Bronchial smooth muscle cell (primary cell): ENCODE measurements at places on chromosomes 5 and 9. TPM values are rescaled to one million over a fixed set of nuclear protein-coding genes. Genes with fewer than 3 reads are reported as not detected.

The FABP6 gene
- total RNA-seq: not detected in 2 replicates

The RGMB gene
- 10.0 and 14.7 TPM in 2 replicates for total RNA-seq

The NUDT2 gene
- 51.0 and 55.0 TPM in 2 replicates for total RNA-seq

The CCNJL gene
- total RNA-seq: under 0.01 and 0.09 TPM in 2 replicates

The NR2F1-AS1 gene
- 35.8 and 43.1 TPM in 2 replicates for total RNA-seq

The ANKRD31 gene
- 0.09 and 0.16 TPM in 2 replicates for total RNA-seq

The STPG3 gene
- total RNA-seq: 0.16 TPM in 1 of 2 replicates, not detected in the other

The SLC36A2 gene
- not detected in 2 replicates for total RNA-seq

The TMOD1 gene
- 0.16 and 0.17 TPM in 2 replicates for total RNA-seq

The SEMA5A gene
- 6.1 and 9.9 TPM in 2 replicates for total RNA-seq

The ADAMTS6 gene
- total RNA-seq: 37.8 and 49.9 TPM in 2 replicates

The GLRA1 gene
- not detected in 2 replicates for total RNA-seq

The CMYA5 gene
- 3.9 and 5.9 TPM in 2 replicates for total RNA-seq

The ANKRD18B gene
- total RNA-seq: 2.3 and 4.3 TPM in 2 replicates

The PCDHA4 gene
- total RNA-seq: 0.32 and 0.86 TPM in 2 replicates

The PSAT1 gene
- 9.0 and 32.4 TPM in 2 replicates for total RNA-seq

The CARD9 gene
- total RNA-seq: 0.77 and 0.79 TPM in 2 replicates

The HAPLN1 gene
- total RNA-seq: 0.77 and 1.1 TPM in 2 replicates

The EXOSC3 gene
- 27.3 and 43.3 TPM in 2 replicates for total RNA-seq

The CDC20B gene
- total RNA-seq: 0.09 TPM in 1 of 2 replicates, not detected in the other

The SAPCD2 gene
- 0.26 and 0.47 TPM in 2 replicates for total RNA-seq

The NOTCH1 gene
- total RNA-seq: 11.8 and 17.3 TPM in 2 replicates

The IFNK gene
- total RNA-seq: not detected in 2 replicates

The AHRR gene
- 23.8 and 29.2 TPM in 2 replicates for total RNA-seq

The CHMP5 gene
- 117 and 152 TPM in 2 replicates for total RNA-seq

The CEL gene
- 0.32 and 0.34 TPM in 2 replicates for total RNA-seq

The SPATA31A3 gene
- not detected in 2 replicates for total RNA-seq

The SRP19 gene
- total RNA-seq: 40.7 and 43.6 TPM in 2 replicates

The ISL1 gene
- total RNA-seq: not detected in 2 replicates

The RGS14 gene
- 3.4 and 6.3 TPM in 2 replicates for total RNA-seq

The STKLD1 gene
- total RNA-seq: 0.69 and 0.95 TPM in 2 replicates

The FBP1 gene
- not detected in 2 replicates for total RNA-seq

The ITGA1 gene
- 0.94 and 4.3 TPM in 2 replicates for total RNA-seq

The ABLIM3 gene
- total RNA-seq: 23.6 and 24.9 TPM in 2 replicates

The IFNA13 gene
- not detected in 2 replicates for total RNA-seq

The FOXD1 gene
- total RNA-seq: 3.3 and 8.2 TPM in 2 replicates

The SIMC1 gene
- 1.6 and 1.7 TPM in 2 replicates for total RNA-seq

The TPPP gene
- total RNA-seq: under 0.01 and 0.09 TPM in 2 replicates

The LRRC70 gene
- 0.26 and 0.79 TPM in 2 replicates for total RNA-seq

The PCDHGA1 gene
- total RNA-seq: 1.3 and 1.9 TPM in 2 replicates

The MRPS2 gene
- total RNA-seq: 9.9 and 19.1 TPM in 2 replicates

The ESM1 gene
- 2.7 TPM in 2 replicates for total RNA-seq

The RASGEF1C gene
- total RNA-seq: not detected in 2 replicates

The PTGES gene
- 48.9 and 74.7 TPM in 2 replicates for total RNA-seq

The TRMO gene
- total RNA-seq: 11.7 and 17.9 TPM in 2 replicates

The PCDHGB6 gene
- total RNA-seq: 3.0 and 3.7 TPM in 2 replicates

The MYOT gene
- not detected in 2 replicates for total RNA-seq

The DBH gene
- not detected in 2 replicates for total RNA-seq

The RAB3C gene
- not detected in 2 replicates for total RNA-seq

The GNA14 gene
- total RNA-seq: 0.09 and 0.16 TPM in 2 replicates

The LIX1 gene
- not detected in 2 replicates for total RNA-seq

The KIAA1958 gene
- total RNA-seq: 0.32 and 0.34 TPM in 2 replicates
